ENCODE measurements at places on chromosomes 2 and 18.

GRCh38 chr18:3081584-3081991, 68.6 kb upstream of the LPIN2 start:
- DNase-seq = no peak

DNA sequence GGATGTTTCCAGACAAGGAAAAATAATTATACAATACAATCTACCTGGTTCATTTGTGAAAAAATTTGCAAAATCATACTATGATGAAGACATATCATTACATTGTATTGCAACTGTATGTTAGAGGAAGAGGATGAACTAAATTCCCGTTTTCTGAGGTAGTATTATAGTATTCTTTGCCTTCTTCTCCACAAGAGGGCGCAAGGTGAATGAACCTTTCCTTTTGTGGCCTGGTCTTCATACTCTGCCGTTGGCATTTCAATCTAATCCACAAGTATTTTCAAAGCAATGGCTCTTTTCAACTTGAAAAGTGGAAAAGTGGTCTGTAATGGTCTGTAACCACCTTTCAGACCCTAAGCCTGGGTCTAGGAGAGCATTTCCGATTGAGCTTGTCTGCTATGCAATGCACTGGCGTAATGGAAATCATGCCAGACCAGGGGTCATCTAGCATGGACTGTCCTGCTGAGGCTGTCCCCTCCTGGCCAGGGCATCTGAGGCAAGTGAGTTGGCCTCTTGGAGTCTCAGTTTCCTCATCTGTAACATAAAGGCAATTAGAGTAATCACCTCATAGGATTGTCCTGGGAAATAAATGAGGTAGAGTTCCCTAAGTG, 30.8 kb upstream of the ZNF396 start:
- DNase-seq = peak; percentile 62

DNA sequence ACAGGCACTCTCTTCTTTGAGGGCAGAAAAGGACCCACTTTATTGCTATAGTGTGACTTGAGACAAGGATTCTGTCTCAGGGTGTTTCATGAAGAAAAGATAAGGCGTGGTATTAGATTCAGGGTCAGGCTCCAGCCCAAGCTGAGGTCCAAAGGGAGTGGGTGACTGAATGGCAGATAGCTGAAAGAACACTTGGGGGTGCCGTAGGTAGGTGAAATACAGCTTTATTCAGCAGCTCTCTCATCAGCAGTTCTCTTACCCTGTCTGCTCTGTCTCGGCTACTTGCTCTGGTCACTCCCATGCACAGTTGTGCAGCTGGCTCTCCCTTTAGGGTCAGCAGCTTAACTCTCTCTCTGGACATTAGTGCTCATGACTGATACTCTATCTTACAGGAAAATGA, 379.9 kb downstream of the LPIN1 start:
- no peak for DNase-seq

- no peak for DNase-seq
These were observed 4.6 kb downstream of the B3GNT7 start for GRCh38 chr2:231399853-231400680.

DNA sequence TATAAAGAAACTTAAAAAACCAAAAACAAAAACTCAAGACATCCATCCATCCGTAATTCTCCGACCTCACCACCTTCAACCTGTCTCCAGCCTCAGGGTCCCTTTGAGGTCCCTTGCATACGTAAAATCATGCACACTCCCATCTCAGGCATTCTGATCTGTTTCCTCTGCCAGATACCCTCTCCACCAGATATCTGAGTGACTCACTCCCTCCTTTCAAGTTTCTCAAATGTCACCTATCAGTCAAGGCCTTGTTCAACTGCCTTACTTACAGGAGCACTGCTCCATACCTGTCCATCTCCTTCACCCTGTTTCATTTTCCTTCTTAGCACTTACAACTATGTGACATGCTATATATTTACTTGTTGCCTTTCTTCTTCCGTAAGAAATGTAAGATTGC, 369.3 kb downstream of the NBAS start:
- no peak for DNase-seq

DNA sequence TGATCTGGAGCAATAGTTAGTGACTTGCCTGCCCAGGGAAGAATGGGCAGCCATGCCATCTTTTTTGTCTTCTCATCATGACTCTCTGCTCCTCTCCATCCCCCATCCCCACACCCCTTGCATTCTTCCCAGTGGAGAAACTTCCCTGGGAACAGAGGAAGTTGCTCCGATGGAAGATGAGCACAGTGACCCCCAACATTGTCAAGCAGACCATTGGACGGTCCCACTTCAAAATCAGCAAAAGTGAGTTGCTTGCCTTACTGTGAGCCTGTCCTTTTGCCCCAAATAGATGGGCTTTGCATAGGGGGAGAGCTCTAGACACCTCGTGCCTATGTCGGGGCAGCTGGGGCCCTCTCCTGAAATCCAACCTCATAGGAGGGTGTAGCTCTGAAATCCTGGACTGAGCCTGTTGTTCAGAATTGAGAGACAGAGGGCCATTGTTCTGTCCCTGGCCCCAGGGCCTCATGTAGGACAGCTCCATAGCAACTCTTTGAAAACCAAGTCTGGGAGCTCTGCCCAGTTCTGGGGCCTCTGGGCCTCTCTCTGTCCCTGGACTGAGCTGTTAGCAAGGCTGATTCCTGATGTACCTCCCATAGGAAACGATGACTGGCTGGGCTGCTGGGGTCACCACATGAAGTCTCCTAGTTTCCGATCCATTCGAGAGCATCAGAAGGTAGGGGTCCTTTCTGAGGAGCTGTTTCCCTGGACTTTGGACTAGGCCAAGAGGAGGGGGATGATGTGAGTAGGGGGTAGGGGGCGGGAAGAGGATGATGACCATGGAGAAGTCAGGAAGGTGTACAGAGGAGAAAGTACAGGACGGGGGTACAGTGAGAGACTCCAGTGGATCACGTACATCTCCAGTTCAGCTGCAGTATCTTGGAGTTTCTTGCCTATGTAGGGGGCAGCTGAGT, 35.2 kb downstream of the TTLL4 start:
- DNase-seq = no peak

DNA sequence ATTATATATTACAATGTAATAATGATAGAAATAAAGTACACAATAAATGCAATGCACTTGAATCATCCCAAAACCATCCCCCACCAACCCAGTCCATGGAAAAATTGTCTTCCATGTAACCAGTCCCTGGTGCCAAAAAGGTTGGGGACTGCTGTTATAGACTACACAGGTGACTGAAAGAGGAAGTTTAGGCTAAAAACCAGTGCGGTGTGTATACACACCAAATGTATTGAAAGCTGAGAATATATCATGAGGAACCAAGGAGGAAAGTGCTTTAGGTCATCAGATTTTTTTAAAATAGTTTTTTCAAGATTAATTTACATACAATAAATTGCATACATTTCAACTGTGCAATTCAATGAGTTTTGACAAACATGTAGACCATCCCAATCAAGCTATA, 20.5 kb upstream of the C1D start:
- no peak for DNase-seq

- DNase-seq = no peak
These were observed 256.4 kb downstream of the SP3 start for GRCh38 chr2:173708806-173709205.

- no peak for DNase-seq
These were observed 2.1 kb upstream of the CXCR1 start for GRCh38 chr2:218168635-218169462.

DNA sequence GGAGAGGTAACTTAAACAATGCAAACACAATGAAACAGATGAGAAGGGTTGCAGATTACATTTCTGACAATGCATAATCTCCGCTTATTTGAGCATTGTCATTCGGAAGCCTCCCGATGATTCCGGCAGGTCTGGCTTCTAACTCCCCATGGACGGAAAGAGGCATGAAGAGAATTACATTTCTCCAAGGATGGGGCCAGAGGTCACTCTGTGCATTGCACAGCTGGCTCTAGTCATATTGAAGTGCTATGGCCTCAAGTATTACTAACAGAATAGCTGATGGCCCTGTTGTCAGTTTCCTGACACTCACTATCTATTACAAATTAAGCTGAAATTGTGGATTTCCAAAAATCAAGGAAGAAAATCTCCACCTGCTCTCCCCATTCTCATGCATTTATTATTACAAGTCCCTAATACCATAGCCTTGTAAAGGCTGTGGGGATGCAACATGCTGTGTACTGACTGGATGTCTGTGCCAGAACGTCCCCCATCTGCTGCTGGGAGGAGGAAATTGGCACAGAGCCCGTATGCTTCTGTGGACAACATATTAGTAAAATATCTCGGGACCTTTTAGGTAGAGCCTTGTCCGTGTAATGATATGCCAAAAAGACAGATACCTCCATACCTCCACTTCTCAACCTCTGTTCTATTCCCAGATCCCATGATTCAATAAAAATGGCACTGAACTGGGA, 168.1 kb downstream of the SETBP1 start:
- DNase-seq = no peak

GRCh38 chr2:157894694-157895435, 18.7 kb upstream of the ACVR1 start:
- no peak for DNase-seq

GRCh38 chr2:230976671-230977171, 19.2 kb upstream of the SPATA3 start:
- no peak for DNase-seq

DNA sequence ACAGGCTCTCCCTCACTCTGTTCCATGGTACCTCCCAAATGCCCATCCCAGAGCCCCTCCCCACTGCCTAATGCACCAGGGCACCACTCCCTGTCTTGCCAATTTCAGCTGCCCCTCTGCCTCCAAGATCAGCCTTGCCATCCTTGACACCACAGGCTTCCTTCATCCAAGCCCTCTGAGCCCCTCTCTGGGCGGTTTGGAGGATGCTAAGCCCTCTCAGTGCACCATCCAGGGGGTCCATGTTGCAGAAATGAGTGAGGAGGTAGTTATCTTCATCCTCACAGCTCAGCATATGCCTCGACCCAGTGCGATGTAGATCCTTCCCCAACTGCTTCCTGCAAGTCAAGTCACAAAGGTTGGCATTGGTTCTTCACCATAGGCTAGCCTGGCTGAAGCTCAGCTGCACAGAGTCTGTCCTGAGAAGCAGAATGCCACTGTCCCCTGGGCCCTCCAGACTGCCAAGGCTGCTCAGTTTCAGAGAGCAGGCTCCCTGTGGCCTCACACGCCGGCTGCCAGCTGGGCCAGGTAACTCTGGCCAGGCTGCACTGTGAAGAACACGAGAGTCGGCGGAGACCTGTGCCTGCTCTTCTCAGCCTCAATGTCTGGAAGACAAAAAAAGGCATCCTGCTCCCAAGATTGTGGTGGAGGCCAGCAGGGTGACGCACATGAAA, 9.9 kb upstream of the MAP3K2 start:
- no peak for DNase-seq

GRCh38 chr2:11281186-11281585, 63.2 kb downstream of the ROCK2 start:
- DNase-seq = no peak

GRCh38 chr18:13131283-13131682, 87.3 kb upstream of the LDLRAD4 start:
- no peak for DNase-seq

DNA sequence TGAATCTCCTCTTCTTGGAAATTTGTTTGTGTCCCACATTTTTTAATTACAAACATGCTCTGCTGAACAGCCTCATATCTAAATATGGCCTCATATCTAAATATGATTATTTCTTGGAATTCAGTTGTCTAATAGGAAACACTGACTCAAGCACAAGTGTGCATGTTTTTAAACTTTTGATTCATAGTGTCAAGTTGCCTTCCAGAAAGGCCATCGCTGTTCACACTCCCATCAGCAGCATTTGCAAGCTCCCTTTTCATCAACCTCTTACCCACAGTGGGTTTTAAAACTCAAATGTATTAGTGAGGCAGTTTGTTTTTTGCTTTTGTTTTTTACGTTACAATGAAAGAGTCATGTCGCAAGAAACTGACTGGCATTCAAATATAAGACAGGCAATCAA, 65.2 kb upstream of the SMAD2 start:
- DNase-seq = no peak

- no peak for DNase-seq
These were observed 148.6 kb downstream of the COPS8 start for GRCh38 chr2:237234268-237234667.

DNA sequence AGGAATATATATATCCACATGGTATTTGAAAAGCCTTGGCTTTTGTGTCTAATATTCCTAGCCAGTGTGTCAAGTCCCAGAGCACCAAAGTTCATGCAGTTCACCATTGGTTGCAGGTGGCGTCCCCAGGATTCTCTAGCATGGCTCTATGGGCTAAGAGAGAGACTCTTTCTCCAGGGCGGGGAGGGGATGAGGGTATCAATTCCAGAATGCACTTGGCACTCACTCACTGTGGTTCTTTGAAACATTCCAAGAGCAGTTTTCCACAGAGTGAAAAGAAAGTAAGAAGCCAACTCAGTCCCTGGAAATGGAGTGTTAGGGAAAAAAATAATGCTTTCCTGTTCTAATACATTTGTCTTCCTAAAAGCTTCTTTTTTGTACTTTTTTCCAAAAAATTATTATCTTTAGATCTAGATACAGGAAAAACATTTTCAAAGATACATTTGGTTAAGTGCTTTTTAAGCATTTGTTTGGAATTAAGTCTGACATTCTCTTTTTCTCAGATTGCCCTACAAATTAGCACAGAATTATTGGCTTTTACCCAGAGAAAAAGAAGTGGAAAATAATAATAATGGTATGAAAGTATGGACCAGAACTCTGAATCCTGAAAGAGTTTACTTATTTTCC, 239.9 kb downstream of the PAX3 start:
- no peak for DNase-seq

- DNase-seq = no peak
These were observed 197.9 kb upstream of the SLC14A2 start for GRCh38 chr18:45417392-45417791.

- no peak for DNase-seq
These were observed 123.4 kb upstream of the CTNNA2 start for GRCh38 chr2:79389481-79389880.

DNA sequence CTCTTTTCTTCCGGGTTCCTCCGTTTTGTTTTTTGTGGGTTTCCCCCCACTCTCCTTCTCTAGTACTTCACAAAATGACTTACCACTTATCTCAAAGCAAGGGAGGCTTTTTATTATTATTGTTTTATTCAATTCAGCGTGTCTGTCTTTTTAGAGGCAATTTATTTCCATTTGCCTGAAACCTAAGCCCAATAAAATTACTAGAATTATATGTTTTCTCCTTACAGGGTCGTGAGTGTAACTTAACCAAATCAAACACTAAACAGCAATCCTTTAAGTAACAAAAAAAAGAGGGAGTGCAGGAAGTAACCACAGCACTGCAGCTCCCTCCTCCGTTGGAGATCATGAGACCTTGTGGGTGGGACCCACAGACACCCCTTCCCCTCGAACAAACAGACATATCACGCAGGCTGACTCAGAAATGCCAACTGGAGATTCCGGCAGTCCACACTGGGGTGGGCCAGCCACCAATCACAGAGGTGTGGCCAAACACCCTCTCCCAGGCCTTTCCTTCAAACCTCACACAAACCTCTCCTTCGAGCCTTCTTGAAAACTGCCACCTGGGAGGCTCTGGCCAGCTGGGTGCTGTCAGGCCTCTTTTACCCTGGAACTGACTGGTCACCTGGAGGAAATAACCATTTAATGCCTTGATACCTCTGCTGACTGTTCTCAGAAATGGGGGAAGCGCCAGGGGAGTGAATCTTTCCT, 207.1 kb upstream of the SMAD2 start:
- no peak for DNase-seq

GRCh38 chr2:239723486-239724193, 301.5 kb downstream of the NDUFA10 start:
- DNase-seq = no peak

Data from smooth muscle cell of the brain vasculature (primary cell).